ENCODE measurements at places on chromosomes 2 and 18.
A peak's percentile ranks its signal among the peaks of the same experiment; 100 is the strongest.

GRCh38 chr2:222861411-222862105, 722 bp downstream of the ACSL3 start:
- no peak for DNase-seq

GRCh38 chr18:31209041-31209440, 46.4 kb upstream of the DSC1 start:
- no peak for DNase-seq

GRCh38 chr2:193527146-193527545, 1332.4 kb upstream of the TMEFF2 start:
- DNase-seq: no peak

DNA sequence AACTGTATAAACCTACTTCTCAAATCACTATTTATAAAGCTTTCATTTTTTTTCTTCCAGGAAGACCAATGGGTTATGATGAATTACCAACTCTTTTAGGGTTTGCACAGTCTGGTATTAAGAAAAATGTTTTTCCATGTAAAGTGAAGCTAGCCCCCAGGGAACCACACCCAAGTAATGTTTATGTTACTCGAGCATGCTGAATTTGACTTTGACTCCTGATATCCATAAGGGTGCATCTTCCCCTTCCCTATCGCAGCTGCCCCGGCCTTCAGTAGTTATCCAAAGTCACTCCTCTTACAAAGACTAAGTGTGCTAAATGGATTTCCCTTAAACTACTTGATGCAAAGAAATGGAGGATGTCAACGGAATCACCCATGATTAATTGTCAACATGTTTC, 21.7 kb downstream of the KCTD18 start:
- no peak for DNase-seq

GRCh38 chr2:134454426-134454825, 200.6 kb downstream of the MGAT5 start:
- no peak for DNase-seq

- no peak for DNase-seq
Measured at GRCh38 chr2:190569994-190570755, 35.7 kb upstream of the NEMP2 start.

- DNase-seq: no peak
Measured at GRCh38 chr18:46428368-46428767, 228.7 kb downstream of the LOXHD1 start.

- DNase-seq: peak; percentile 41
Measured at GRCh38 chr2:109726379-109727270, 67.5 kb upstream of the RGPD5 start.
